ENCODE measurements at places on chromosomes 6 and 20.

GRCh38 chr6:121042766-121043165 lies 291.5 kb downstream of the TBC1D32 start:
- no peak for DNase-seq

DNA sequence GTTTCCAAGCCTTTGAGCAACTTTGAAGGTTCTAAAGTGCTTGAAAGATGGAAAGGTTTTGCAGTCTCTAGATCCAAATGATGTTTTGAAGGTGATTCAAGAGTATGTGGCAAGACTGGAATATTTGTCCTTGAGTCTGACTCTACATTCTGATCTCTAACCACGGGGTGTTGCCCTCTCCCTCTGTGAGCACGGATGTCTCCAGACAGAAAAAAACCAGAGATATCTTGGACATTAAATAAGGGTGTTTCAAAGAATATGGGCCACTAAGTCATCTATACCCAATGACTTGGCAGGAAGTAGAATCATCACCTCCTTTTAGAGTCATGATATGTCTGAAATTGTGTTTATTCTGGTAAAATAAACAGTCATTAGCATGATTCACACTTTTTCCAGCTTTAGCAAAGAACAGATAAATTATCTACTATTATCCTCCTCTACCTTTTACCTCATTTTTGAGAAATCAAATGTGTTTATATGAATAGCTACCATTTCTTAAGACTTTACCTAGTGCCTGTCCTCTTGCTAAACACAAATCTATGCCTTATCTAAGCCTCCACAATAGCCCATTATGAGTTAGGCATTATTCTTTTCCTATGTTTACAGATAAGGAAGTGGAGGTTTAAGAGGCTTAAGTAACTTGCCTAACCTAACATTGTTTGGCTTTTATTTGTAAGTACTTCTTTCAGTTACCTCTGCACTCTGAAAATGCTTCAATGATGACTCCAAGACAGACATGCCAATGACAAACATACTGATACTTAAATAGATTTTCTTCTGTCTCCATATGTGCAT lies 384.4 kb downstream of the BMP2 start:
- DNase-seq: no peak

DNA sequence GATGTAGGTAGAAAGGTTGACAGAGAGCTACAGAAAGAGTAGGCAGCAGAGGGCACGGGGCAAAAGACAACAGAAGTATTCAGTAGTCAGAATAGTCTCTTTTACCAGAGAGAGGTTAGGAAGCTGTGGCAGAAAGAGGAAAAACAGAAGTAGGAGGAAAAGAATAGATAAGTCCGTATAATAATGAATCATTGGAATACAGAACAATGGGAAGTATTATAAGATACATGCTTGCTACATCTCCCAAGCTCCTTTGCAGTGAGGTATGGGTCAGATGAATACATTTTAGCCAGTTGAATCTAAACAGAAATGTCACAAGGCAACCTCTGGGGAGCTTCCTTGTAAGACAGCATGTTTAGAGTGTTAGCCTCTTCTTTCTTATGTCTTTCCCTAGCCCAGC lies 570.5 kb upstream of the CITED2 start:
- DNase-seq: no peak

DNA sequence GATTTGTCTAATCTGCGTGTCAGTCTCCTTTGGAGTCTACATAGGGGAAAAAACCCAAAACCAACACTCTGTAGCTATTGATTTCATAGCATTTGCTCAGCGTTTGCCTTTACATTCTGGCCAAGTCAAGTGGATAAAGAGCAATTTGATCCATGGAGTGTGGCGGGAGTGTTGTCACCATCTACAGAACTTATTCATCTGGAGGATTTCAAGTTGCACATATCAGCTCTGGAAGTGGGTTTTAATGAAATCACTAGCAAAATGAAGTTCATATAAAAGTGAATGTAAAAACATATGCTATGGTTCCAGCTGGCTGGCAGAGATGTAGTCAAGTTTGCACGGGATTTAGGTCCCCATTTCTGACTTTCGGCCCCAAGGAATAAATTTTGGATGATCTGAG lies 219.7 kb upstream of the SUPT3H start:
- no peak for DNase-seq

GRCh38 chr6:158737710-158738615 lies 81.2 kb downstream of the EZR start:
- DNase-seq: no peak

DNA sequence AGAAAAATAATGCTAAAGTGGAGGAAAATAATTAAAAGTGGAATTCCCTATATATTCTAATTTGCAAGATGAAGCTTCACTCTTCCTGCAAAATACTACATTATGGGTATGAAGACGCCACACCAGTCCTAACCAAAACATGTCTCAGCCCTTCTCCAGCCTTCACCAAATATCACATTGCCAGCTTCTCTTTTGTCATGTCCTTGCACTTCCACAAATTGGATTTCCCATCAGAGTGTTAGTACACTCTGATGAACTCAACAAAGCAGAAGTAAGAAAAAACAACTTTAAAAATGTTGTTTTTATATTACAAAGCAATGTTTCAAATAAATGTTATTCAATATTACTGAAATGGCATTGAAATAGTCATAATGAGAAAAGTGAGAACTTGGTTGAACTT lies 62.4 kb upstream of the RNF146 start:
- no peak for DNase-seq

DNA sequence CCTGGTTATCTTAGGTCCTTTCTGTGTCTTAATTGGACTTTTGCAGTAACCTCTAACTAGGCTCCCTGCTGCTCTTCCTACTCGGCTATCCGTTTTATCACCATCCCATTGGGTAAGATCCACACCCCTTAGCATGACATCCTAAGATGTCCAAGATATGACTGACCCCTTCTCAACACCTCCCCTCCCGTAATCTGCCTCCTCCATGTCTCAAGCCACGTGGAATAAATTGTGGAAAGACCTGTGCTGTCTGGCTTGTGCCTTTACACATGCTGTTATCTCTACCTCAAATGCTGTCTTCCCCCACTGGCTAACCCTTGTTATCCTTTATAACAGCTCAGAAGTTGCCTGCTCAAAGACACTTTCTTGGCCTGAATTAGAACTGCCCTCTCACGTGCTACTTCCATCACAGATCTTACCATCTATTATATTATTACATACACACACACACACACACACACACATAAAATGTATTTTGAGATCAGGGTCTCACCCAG lies 26.5 kb downstream of the EIF2S2 start:
- DNase-seq: no peak

GRCh38 chr6:41734666-41735426 lies 562 bp downstream of the TFEB start:
- peak; percentile 50 for DNase-seq

- DNase-seq: no peak
Observed at GRCh38 chr6:100671740-100672139, 207.0 kb upstream of the SIM1 start.

DNA sequence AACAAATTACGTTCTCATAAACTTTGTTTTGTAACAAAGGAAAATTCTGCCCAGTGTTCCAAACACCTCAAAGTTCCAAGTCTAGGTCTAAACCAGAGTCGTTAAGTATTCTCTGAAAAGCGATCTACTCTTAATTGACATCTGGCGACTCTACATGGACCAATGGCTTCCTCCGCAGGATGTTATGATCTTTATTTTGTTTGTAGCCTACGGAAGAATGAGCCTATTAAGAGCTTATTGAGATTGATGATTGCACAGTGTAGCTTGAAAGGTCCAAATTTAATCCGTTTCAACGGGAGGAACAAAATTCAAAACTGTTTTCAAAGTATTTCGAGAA lies 61.1 kb downstream of the FAM217A start:
- DNase-seq: no peak

- no peak for DNase-seq
Observed at GRCh38 chr6:163282672-163283071, 131.8 kb upstream of the QKI start.

- no peak for DNase-seq
Observed at GRCh38 chr6:156438350-156438923, 338.7 kb upstream of the ARID1B start.

- DNase-seq: no peak
Observed at GRCh38 chr6:3560211-3560610, 103.4 kb upstream of the SLC22A23 start.

GRCh38 chr6:157561414-157561790 lies 180.4 kb downstream of the ZDHHC14 start:
- no peak for DNase-seq

GRCh38 chr6:160917572-160917971 lies 74.0 kb upstream of the MAP3K4 start:
- no peak for DNase-seq

DNA sequence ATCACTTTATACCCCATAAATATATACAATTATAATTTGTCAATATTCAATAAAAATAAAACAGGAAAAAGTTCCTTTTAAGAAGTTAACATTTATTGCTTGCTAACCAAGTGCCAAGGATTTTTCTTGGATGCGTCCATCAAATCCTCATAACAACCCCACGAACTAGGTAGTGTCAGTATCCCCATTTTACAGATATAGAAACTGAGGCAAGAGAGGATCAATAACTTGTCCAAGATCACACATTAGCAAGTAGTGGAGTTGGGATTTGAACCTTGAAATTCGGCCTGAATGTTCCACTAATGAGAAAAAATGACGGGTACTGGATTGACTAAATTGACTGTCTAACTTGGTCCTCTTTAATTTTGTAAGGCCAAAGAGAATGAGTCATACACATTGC lies 5.7 kb upstream of the L3MBTL3 start:
- DNase-seq: no peak

DNA sequence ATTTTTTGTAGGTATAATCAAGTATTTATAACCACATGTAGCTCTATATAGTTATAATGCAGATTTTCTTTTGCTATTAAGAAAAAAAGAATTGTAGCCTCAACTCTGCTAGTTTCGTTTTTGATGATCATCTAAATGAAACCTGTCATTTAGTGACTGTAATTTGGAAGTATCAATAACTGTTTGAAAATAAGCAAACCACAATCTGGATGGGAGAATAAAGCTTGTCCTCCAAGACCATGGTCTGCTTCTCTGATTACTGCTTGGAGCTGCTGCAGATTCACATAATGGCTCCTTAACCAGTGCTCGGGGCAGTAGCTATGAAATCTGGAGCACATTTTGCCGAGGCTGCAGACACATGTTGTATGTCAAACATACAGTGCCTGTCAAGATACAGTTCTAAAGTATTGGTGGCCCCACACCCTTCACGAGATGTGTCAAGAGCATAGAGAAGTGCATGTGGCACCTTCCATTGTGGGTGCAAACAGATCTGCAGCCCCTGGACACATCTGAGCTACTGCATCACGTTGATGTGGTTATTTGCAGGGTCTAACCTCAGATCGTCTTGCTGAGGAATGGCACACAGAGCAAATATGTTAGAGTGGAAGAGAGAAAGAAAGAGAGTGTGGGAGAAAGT lies 255.7 kb upstream of the SUPT3H start:
- no peak for DNase-seq

GRCh38 chr6:108557494-108558371 lies 3.0 kb upstream of the FOXO3 start:
- DNase-seq: peak; percentile 76

- no peak for DNase-seq
Observed at GRCh38 chr20:18943542-18943941, 130.0 kb downstream of the SCP2D1 start.
